ENCODE measurements at places on chromosomes 11 and 22.

DNA sequence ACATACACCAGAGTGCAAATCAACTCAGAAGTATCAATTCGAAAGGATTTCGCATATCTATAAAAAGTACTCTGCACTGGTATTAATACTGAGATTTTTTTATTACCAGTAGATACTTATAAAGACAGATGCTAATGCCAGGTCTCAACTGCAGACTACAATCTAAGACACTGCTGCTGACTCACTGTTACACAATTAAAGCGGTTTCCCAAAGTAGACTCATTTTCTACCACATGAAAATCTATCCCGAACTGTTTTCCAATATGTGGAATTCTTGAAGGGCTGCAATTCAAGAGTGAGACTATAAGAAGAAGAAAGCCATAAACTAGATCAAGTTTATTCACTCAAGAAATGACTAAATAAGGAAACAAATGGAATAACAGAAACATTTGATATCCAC lies 57.2 kb upstream of the ARHGAP32 start:
- DNase-seq, result no peak

DNA sequence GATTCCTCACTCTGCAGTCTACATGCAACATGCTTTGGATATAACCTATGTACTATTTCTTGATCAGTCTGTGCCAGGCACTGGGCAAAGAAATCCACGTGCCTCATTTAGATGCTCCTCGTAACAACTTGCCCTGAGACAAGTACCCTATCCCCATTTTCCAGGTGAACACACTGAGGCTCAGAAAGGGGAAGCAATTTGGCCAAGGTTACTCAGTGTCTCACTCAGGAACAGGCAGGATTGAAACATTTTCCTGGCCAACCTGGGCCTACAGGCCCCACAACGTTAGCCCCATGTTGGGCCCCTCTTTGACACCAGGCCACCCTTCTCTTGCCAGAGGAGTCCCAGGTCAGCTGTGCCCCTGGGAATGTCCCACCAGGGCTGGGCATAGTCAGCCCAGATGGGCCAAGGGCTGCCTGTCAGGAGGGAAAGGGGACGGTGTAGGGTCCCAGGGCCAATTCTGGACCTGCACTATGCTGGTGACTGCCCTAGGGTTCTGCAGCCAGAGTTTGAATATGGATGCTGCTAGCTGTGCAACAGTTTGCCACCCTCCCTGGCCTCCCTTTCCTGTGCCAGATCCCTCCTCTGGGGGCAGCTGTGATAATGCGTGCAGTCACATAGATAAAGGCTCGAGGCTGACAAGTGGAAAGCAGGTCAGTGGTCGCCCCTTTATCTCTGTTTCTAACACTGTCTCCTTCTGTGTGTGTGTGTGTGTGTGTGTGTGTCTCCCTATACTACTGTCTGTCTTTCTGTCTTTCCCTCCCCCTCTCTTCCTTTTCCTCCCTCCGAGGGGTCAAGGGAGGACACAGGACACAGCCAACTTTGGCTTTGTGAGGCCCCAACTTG lies 10.4 kb upstream of the EMID1 start:
- DNase-seq, result no peak

- no peak for DNase-seq
Observed at GRCh38 chr11:91795139-91795887, 429.3 kb upstream of the FAT3 start.

DNA sequence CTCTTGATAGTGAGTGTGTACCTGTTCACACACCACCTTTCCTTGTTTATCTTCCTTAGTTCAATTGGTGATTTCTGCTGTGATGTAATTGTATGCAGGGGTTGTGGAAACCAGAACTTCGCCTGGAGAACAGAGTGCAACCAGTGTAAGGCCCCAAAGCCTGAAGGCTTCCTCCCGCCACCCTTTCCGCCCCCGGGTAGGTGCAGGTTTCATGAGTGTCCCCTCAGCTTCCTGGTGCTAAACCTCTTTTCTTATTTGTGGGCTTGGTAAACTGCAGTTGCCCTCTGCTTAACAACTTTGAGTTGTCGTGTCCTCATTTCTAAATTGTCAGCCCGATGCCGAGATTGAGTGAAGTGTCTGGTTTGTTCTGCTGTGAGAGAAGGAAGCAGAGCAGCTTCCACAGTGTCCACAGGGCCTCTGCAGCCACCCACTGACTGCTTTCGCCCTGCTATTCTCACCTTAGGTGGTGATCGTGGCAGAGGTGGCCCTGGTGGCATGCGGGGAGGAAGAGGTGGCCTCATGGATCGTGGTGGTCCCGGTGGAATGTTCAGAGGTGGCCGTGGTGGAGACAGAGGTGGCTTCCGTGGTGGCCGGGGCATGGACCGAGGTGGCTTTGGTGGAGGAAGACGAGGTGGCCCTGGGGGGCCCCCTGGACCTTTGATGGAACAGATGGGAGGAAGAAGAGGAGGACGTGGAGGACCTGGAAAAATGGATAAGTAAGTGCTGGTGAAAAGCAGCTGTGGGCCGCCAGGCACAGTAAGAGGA lies 7.1 kb upstream of the GAS2L1 start:
- no peak for DNase-seq

GRCh38 chr11:6604081-6604626 lies 580 bp downstream of the ILK start:
- peak; percentile 19 for DNase-seq

DNA sequence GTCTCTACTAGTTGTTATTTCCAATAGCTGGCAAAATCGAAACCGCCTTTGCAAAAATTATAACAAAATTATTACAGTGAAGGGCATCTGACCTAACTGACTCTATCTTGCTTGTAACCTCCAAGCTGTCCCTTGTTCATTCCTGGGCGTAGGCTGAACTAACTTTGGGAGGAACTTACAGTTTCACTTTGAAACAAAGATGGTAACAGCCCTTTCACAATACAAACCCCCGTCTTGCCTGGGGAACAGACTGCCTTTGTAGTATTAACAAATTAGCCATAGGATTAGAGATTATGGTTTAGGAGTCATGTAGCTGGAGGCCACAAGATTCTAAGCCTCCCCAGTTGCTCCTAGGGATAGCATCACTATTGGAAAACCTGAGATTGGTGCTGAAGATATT lies 131.6 kb upstream of the HSD17B12 start:
- no peak for DNase-seq

Measured in activated naive CD4-positive, alpha-beta T cell (primary cell).